Fibroblast of skin of back (primary cell): ENCODE measurements at places on chromosomes 5 and 9.

- DNase-seq: no peak
Observed at GRCh38 chr9:123508048-123508447, 152.1 kb downstream of the CRB2 start.

DNA sequence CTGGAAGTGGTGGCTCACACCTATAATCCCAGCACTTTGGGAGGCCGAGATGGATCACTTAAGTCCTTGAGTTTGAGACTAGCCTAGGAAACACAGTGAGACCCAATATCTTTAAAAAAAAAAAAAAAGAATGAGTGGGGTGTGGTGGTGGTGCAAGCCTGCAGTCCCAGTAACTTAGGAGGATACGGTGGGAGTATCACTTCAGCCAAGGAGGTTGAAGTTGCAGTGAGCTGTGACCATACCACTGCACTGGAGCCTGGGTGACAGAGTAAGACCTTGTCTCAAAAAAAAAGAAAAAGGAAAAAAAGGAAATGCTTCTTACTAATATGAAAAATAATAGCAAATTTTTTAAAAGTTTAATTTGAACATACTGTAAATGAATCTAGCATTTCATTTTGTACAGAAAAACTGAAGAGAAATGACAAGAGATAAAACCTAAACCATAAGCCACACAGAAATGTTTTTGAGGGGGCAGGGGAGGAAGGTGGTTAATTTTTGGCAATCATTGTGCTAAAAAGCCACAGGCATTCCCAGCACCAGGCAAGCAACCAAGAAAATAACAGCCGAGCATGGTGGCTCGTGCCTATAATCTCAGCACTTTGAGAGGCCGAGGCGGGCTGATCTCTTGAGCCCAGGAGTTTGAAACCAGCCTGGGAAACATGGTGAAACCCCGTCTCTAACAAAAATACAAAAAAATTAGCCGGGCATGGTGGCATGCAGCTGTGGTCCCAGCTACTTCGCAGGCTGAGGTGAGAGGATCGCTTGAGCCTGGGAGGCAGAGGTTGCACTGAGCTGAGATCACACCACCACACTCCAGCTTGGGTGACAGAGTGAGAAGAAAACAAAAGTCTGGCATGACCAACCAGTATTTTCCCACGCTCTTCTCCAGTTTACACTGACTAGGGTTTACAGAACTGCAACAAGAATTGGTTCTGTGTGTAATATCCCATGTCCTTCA, 114.5 kb upstream of the NR5A1 start:
- peak; percentile 57 for DNase-seq

DNA sequence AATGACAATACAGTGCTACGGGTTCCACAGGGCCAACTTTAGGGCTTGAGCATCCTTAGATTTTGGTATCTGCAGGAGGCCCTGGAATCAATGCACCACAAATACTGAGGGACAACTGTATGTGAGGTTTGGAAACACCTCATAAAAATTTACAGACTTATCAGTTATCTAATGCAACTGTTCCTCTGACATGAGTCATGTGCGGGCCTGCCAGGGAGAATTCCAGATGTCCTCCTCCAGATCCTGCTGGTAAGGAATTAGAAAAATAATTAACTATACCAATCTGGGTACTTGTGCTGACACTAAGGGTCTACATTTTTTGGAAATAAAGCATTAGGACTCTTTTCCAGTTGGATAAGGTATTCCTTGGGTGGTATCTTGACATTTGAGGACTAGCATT, 333.3 kb downstream of the ARRDC3 start:
- DNase-seq: no peak

GRCh38 chr9:133558191-133559126, 24.0 kb downstream of the ADAMTSL2 start:
- DNase-seq: peak; percentile 85

DNA sequence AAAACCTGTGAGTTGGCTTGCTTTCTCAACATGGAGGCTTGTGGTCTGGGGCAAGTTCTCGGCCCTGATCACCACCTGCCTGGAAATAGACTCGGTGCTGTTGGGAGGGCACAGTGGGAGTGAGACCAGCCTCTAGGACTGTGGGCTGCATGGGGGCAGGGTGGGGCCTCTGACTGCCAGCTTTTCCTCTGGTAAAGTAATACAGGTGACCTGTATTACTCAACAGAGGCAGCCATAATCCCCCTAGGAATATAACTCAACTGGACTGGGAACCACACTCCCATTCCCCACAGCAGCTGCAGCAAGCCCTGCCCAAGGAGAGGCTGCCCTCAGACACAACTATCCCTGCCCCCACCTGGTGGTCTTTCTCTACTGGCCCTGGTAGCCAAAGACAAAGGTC, 72.8 kb downstream of the C9orf153 start:
- no peak for DNase-seq

- no peak for DNase-seq
Observed at GRCh38 chr5:9140711-9141110, 405.2 kb downstream of the SEMA5A start.

- DNase-seq: peak; percentile 9
Observed at GRCh38 chr5:165497707-165498106, 1992.3 kb downstream of the MAT2B start.

GRCh38 chr5:114238771-114239313, 123.0 kb upstream of the KCNN2 start:
- no peak for DNase-seq

DNA sequence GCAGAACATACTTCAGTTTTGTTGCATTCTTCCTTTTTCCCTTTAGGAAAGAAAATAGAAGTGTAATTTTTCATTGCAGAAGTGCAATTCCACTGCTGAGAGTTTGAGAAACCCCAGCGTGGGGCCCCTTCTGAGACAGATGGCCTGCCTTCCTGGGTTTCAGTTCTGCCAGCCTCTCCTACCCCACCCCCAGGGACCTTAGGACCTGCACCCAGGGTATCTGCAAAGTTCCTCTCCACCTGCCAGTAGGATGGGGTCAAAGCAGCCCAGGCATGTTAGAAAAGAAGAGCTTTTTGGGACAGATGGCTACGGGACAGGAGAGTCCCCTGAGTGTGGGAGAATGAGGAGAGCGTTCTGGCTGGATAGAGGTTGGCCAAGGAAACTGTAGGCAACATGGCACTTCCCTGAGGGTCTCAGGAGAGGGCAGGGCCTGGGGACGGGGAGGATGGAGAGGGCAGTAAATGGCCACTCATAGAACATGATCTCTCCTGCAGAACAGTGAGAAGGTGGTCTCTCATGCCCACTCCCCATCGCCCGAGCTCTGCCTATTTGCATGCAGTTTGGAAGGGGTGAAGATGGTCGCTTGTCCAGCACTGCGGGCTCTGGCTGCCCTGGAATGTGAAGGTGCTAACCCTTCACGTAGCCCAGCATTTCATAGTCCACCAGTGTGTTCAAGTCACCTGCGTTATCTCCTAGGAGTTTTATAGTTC, at the start of gene TIFAB:
Gene TIFAB, minus strand, starts transcription at position 31 of the 710 bp plus-strand sequence. CDS start 2,412 bp downstream, outside the sequence.
- no peak for DNase-seq

DNA sequence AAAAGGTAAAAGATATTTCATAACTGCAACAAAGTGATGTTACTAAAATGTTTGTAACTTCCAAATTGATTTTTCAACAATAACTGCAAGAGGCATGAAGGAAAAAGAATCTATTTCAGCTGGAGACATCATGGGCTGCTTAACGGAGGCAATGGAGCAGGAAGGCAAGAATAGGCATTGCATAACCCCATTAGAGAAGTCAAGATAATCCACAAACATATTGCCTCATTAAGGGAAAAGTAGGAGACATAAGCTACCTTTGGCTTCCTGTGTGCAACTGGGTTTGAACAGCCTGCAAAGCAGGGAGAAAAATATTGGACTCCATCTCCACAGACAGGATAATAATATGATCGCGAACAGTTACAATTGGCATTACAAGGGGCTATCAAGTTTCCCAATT, 46.7 kb downstream of the SLCO4C1 start:
- no peak for DNase-seq

- DNase-seq: peak; percentile 79
Observed at GRCh38 chr9:22682961-22683699, 236.5 kb downstream of the DMRTA1 start.

DNA sequence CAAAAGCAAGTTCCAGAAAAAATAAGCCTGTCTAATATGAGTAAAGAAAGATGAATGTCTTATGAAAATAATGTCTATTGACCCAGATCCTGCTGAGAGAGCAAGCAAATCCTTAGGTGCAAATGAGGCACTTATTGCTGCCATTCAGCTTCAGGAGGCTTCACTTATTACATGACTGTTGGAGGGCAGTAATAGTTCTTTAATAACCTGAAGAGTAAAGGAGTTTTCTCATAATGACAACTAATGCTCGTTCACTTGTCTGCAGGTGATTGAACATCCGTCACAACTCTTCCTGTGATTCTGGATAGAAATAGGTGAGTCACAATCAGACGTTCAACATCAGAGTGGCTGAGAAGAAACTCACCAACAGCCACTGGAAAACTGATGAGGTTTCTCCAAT, 58.3 kb downstream of the SPOCK1 start:
- peak; percentile 19 for DNase-seq

DNA sequence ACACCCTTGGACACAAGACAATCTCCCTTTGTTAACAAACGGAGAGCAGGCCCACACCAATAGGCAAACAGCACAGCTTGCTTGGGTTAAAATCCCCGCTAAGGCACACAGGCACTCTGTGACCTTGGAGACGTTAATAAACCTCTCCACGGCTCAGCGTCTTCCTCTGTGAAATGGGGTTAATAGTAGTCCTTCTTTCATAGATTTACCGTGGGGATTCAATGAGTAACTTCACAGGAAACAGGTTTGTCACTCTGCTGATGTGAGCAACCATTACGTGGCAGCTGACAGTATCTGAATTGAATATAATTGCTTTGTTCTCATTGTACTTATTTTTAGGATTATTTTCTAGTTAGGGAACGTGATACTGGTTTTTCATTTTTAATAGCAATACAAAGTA, 65.2 kb upstream of the ADRA1B start:
- DNase-seq: peak; percentile 29

DNA sequence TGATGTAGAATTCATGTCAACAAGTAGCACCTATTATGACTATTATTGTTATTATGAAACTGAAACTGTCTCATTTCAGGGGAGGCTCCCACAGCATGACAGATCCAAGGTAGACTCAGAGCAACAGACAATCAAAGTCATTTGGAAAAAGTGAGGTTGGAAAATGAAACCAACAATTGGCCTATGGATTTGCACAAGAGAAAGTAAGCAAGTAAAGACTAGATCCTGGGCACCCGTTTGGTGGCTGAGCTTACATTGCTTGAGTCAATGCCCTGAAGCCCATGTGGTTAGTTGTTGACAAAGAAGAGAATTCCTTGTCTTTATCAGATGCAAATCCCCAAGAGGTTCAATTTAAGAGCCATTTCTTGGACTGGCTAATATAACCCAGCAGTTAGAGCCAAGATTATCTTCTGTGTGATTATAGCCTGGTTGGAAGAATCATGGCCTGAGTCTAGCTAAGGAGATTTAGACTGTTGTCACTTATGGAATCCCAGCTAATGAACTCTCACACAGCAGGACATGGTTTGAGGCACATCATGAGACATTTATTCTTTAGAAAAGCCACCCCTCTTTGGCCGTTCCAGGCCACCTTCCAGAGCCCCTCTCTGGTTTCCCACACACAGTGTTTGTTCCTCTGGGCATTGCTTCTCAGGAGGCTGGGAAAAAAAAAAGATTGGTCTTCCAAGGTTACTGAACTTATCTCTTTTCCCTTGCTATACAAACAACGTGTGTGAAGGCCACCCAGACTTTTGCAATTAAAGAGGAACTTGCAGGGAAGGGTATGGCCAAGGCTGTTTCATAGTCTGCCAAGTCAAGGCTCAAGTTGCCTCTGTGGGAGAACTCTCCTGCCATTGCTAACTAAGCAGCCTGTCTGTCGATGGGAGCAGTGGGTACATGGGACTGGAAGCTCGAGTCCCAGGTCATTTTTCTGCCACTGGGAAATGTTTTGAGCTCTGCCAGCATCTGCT, 399.5 kb downstream of the ENC1 start:
- DNase-seq: peak; percentile 52

- DNase-seq: no peak
Observed at GRCh38 chr5:133524666-133525065, 87.7 kb downstream of the FSTL4 start.

GRCh38 chr5:68021227-68021626, 194.3 kb upstream of the PIK3R1 start:
- DNase-seq: no peak

- DNase-seq: peak; percentile 43
Observed at GRCh38 chr5:136191304-136192014, 1.5 kb downstream of the SMIM32 start.

DNA sequence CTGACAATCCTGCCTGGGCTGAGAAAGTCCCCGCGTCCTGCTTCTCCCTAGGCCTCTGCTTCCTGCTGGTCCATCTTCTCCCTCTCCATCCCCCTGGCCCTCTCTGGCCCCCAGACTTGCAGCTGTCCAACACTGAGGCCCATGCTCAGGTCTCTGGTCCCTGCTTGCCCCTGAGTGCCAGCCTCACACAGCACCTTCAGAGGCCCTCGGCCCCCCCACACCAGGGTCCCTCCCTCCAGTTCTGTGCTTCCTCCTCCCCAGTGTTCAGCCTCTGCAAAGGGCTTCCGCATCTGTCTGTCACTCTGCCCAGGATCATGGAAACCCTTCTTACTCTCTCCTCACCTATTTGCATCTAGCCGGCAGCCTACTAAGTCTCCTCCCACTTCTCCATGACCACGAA, 62.4 kb upstream of the CTSL start:
- DNase-seq: no peak

DNA sequence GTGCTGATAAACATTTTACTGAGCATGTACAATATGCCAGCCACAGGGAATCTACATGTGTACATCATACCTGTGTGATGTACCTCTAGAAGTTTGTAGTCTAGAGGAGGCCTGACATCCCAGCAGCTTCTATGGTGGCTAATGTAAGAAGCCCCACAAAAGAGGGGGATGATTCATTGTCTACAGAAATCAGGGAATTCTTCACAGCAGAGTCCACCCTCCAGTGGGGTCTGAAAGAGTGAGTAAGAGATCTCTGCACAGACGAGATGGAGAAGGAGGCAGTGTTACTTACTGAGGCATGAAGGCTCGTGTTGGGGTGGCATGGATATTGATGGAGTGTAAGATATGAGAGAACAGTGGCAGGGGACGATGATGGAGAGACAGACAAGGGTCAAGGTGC, 103.0 kb downstream of the NTRK2 start:
- DNase-seq: peak; percentile 87

DNA sequence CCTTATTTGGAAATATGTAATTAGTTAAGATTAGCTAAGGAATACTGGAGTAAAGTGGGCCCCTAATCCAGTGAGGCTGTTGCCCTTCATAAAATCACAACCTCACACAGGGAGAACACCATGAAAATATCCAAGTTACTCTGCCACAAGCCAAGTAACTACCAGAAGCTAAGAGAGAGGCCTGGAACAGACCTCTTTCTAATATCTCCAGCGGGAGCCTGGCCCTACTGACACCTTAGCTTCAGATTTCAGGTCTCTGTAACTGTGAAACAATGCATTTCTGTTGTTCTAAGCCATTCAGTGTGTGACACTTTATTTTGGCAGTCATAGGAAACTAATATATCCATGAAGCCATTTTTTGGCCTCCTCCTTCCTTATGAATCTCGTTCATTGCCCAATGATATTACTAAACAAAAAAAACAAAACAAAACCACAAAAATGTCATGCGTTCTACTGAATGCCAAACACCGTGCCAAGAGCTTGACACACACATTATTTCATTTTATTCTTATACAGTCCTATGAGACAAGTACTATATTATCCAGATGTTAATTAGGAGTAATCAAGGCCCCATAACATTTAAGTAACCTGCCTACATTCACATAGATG, 699.0 kb downstream of the MAT2B start:
- DNase-seq: peak; percentile 90

GRCh38 chr9:127742435-127743088, 7.5 kb upstream of the TOR2A start:
- DNase-seq: peak; percentile 72

- peak; percentile 33 for DNase-seq
Observed at GRCh38 chr5:69136293-69136692, 30.7 kb upstream of the CCNB1 start.
